ENCODE measurements at places on chromosomes 12 and 14.
A peak's percentile ranks its signal among the peaks of the same experiment; 100 is the strongest.

DNA sequence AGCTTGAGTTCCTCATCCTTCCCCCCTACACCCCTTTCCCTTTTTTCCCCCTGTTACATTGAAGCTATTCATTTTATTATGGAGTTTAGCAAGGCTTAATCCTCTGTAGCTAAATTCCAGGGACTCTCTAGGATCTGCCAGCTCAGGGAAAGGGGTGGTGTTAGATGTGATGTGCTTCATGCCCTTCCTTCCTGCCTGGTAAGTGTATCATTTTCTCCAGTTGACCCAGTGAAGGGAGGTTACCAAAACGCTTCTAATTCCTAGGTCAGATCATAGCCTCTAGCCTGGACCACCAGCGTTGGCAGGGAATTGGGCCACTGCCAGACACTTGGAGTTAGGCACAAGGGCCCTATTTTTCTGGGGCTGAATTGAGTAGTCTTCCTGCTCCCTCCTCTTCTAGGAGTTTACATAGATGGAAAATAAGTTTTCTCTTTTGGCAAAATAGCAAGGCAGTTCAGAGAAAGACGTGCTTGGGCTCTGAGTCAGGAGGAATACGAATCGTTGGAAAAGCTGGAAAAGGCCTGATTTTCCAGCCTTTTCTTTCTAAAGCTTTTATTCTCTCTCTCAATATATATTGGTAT lies 88.3 kb downstream of the NPAS3 start:
- DNase-seq: no peak

GRCh38 chr14:87323191-87323590 lies 669.8 kb downstream of the GALC start:
- DNase-seq: no peak

DNA sequence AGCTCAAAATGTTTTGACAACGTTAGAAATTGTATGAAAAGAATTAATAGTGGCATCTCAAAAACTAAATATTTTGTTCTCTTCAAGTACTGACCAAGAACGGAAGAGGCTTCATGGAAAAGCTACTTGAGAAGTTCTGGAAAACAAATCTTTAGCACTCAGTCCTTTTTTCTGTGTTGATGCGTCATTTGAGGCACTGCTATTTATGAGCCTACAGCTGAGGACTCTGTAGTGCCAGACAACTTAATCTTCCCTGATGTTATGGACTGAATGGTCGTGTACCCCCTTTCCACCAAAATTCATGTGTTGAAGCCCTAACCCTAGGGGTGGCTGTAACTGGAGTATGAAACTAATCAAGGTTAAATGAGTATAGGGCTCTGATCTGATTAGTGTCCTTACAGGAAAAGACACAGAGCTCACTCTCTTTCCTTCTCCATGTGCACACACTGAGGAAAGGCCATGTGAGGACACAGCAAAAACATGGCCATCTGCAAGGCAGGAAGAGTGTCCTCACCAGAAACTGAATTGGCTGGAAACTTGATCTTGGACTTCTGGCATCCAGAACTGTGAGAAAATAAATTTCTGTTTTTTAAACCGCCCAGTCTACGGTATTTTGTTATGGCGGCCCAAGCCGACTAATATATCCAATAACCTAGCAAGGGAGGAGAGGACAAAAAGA lies 337.0 kb upstream of the CLEC14A start:
- DNase-seq: no peak

GRCh38 chr12:99910342-99910741 lies 74.4 kb downstream of the ANKS1B start:
- DNase-seq: no peak

DNA sequence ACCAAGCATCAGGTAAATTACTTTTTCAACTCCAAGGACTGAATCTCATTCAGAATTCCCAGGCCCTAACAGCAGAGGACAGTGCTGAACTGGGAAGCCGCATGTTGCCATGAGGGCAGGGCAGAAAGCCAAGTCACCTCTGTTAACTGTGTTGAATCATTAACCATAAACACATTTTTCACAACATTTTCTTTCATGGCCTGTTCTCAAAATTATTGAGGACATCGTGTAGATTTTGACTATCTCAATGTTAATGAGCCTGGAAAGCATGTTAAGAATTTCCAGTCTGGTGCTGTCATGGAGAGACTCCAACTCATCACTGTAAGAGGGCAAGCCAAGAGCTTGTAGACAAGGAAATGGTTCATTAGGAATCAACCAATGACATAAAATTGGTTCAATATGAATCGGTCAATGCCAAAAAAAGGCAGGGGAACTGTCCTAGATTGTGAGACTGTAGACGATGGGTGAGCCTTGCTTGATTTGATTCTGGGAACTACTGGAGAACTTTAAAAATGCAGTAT lies 33.7 kb downstream of the CPM start:
- DNase-seq: no peak

DNA sequence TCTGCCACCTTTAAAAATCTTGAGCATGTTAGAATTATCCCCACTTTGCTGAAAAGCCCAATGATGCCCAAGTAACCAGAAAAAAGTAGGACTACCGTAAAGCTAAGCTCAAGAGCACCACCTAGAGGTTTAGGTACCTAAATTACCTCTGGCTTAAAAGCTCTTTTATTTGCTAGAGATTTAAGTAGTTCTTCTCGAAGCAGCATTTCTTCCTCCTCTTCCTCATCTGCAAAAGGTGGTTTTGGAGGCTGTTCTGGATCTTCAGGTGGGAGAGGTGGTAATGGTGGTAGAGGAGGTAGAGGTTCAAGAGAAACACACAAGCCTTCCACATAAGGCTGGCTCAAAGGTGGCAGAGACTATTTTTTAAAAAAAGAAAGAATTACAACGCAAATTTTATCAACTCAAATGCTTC lies 26.9 kb downstream of the ZFC3H1 start:
- peak; percentile 62 for DNase-seq

DNA sequence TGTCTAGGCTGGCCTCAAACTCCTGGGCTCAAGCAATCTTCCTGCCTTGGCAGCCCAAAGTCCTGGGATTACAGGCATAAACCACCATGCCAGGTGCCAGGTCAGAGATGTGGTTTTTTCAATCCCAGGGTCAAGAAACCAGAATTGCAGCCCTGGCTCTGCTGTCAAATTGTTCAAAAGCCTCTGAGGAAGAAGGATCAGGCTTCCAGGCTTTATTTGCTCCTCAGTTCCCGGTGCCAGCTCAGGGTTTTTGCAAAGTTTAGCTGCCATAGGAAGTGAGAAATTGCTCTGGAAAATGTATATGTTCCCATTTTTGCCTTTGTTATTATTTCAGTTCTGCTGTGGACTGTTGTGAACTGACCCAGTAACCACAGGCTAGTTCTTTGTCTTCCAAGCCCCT lies 28.7 kb downstream of the WNT5B start:
- no peak for DNase-seq

DNA sequence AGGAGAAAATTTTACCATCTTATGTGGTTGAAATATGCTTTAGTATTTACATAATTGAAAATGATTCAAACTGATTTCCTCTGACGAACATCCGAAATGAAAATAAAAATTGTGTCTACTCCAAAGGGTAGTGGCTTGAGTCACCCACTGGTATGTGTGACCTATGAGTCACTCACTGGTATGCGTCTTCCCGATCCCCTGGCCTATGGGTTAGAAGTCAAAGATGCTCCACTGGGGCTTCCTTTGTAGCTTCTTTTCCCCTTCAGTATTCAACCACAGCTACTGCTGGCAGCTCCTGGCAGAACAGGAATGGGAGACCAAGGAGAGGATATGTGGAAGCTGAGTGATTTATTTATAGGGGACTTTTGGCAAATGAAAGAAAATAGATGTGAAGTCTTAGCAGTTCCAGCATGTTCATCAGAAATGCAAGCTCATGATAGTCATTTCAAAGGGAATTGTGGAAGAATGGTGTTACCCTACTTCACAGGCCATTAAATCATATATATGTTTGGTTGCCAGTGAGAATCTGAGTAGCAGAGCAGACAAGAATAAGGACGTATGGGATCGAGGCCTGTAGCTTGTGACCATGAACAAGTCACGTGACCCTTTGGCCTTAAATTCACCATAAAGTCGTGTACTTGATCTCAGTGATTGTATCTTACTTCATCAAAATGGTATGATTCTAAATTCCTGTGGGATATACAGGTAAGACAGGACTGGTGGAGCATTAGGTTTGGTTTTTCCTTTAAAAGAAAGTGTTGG lies 108.3 kb downstream of the CRADD start:
- DNase-seq: peak; percentile 26

- no peak for DNase-seq
These were observed 617.5 kb downstream of the VRK1 start for GRCh38 chr14:97414718-97415098.

DNA sequence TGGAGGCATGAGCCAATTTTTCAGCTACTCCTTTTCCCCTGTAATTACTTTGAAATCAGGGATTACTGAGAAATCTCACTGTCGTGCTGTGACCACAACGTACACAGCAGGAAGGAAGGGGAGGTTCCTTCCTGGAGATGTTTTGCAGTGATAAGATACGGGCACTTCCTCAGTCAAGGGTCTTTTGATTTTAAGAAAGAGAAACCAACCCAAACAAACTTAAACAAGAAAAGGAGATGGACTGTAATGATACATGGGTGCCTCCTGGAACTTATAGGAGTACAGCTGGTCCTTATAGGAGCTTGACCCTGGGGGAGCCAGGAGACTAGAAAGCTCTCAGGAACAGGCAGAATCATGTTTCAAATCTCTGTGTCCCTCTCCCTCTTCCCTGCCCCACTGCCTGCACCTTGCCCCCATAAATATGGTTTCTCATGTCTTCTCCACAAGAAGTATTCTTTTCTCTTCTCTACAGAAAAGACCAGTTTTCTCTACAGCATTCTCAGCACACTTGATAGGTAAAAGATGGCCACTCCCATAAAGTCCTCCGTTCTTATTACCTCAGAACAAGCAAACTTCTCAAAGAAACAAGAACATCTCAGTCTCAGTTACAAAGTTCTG lies 281.1 kb upstream of the AMIGO2 start:
- peak; percentile 51 for DNase-seq

GRCh38 chr14:91339671-91340369 lies 77.8 kb downstream of the CCDC88C start:
- DNase-seq: no peak

GRCh38 chr12:105420659-105421240 lies 90.3 kb downstream of the C12orf75 start:
- DNase-seq: peak; percentile 56

GRCh38 chr12:124045671-124046455 lies 72.8 kb downstream of the ZNF664 start:
- DNase-seq: no peak

DNA sequence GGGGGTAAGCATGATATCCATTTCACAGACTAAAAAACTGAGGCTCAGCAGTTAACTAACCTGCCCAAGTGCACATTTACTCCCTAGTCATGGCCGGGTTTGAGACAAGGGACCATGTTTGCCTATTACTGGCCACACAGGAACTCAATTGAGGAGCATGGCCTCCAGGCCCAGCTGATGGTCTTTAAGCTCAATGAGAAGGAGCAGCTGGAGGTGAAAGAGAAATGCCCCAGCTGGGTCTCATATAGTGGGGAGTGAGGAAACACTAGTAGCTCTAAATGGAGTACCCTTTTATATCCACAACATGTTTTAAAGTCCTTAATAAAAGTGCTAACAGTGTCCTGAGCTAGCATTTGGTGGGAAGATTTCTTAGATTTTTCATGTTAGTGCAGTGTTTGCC lies 1.6 kb downstream of the TDP1 start:
- no peak for DNase-seq

DNA sequence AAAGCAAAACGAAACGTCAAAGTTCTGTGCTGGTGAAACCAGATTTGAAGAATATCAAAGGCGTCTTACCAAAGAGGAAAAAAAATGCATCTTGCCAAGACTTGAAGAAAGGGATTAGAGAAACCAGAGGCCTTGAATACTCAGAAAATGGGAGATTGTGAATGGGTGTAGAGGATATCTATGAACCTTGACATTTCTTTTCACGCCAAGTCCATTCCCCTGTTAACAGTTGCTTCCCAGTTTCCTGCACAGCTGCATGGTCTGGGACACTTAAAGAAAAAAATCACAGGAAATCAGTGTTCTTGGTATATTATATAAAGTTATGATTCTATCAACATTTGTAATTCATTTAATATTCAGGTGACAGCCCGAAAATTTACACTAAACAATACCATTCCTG lies 1.4 kb upstream of the GTF2A1 start:
- DNase-seq: no peak

DNA sequence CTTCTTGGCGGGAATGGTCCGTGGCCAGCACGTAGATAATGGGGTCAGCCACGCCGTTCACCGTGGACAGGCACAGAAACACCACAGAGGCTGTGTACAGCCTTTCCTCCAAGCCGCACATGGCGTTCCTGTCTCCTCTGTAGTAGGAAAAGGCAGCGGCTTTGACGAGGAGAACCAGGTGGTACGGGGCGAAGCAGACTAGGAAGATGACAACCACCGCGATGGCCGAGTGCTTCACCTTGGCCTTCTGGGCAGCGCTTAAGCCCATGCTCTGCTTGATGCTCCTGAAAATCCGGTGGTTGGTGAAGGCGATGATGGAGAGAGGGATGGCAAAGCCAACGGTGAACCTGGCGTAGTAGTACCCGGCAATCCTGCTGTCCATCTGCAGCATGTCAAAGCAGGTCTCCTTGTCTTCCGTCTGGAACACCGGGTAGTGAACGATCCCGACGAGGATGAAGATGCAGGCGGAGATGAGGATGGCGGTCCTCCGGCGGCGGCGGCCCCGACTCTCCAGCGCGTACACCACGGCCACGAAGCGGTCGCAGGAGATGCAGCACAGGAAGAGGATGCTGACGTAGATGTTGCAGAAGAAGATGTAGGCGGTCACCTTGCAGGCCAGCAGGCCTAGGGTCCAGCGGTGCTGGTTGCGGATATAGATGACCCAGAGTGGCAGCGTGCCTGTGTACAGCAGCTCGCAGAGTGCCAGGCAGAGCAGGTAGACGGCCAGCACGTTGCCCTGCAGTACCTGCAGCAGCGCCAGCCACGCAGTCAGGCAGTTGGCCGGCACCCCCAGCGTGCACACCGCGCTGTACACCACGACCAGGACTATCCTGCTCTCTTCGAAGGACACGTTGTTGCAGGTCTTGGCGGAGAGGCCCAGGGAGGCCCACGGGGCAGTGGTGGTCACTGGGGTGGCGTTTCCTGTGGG lies 13.8 kb downstream of the GPR132 start:
- DNase-seq: no peak

DNA sequence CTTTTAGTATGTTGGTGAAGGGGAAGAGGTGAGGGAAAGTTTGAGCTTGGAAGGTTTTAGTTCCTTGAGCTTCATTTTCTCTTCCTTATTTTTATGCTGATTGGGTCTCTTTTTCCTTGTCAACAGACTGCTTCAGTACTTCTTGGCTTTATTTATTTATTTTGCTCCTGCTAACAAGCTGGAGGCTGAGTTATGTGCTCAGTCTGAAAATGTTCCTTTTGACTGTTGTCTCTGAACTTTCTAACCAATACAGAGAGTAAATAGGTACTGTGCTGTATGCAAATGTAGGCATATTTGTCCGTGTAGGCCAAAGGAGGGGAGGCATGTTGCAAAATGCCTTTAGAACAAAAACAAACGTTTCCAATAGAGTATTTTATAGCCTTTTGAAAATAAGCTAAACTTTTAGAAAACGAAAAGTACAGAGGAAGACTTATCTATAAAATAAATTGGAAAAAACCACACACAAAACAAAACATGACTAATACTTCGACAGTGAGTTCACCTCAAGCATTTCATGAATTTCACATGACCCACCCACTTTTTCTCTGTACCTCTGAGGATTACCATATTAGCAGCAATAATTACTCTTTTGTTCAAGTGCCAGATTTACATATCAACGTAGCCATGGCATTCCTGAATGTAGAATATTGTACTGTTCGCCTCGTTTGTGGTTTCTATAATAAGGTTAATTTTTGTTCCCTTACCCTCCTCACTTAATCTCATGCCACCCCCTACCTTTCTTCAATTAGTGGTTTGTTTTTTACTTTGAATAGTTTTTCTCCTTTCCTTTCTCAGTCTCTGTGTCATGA lies 4.7 kb upstream of the CREBL2 start:
- DNase-seq: no peak

- no peak for DNase-seq
These were observed 86.3 kb downstream of the VCPKMT start for GRCh38 chr14:50030036-50030435.

Measured in CD4-positive, alpha-beta T cell treated with Interleukin-1 beta for 1 hour (primary cell).